CD4-positive, alpha-beta T cell treated with Interleukin-21 for 1 hour (primary cell): ENCODE measurements at places on chromosomes 7 and 10.

DNA sequence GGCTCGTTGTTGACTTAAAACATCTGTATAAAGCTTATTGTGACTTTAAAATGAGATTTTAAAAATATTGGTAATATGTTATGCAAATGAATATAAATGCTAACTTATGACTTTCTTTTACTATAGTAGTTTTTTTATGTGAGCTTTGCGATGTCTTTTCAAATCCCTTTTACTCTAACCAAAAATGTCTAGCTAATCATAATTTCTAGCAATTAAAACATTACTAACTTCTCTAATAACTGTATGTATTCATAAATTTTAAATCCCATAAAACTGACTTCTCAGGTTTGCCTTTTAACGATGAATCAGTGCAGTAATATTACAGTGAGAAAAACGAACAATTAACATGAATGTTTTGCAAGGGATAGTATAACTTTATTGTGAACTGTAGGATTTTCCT lies 113.2 kb downstream of the MAPK8 start:
- DNase-seq: no peak

GRCh38 chr10:132678436-132679216 lies 107.3 kb downstream of the NKX6-2 start:
- DNase-seq: no peak

DNA sequence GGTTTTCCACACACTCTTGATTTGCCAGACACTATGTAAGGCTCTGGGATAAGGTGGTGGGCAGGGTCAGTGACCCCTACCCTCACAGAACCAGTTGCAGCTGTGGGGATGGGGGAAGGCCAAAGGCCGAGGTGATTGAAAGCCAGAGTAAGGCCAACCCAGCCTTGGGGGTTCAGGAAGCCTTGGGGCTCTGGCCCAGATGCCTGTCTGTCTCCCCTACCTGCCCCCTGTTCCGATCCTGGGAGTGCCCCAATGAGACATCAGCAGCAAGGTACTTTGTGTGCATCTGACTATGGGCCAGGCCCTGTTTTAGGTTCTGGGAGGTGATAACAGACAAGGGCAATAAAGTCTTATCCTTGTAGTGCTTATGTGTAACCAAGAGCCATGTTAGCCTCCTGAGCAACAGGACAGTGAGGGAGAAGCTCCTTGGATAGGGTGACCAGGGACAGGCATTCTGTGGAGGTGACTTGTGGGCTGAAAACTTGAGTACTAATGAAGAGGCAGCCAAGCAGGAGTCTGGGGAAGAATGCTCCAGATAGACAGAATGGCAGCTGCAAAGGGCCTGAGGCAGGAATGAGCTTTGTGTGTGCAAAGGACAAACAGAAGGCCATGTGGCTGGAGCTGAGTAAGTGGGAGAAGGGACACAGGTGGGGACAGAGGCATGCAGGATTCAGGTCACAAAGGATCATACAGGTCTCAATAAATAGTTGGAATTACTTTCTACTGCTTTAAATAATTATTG lies 35.4 kb downstream of the TSPAN14 start:
- DNase-seq: no peak

DNA sequence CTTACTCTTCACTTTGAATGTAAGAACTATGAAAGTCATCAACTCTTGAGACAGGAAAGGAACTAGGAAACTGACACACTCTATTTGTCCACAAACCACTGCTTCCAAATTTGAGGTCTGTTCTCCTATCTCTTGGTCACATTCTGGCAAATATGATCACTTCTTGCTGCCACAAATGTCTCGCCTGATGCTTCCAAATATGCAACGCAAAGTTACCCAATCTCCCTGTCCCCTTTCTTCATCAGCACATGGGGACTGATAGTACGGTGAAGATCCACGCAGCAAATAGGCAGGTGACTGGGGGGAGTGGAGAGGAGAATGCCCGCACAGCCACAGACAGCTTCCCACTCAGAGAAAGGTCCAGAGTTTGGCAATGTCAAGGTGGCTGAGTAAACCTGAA lies 92.6 kb upstream of the TCF7L2 start:
- DNase-seq: no peak
